Effector CD8-positive, alpha-beta T cell (primary cell): ENCODE measurements at places on chromosomes 7 and 10.

DNA sequence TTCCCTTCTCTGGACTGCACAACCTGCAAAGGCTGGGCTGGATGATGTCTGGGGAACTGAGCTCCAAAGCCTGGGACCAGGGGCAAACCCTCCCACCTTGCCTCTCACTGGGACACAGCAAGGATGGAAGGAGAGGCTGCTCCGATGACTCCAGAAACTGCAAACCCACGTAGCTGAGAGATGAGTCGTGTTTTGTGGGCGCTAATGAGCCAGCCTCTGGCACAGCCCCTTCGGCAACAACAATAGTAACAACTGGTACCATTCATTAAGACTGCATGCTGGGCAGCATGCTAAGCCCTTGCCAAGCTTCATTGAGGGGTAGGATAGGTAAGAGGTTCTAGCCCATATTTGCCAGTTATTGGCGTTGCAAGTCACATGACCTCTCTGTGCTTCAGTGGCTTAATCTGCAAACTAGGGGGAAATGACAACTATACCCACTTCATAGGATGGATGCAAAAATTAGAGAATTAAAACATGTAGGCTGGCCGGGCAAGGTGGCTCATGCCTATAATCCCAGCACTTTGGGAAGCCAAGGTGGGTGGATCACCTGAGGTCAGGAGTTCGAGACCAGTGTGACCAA is 145.9 kb downstream of the SH3PXD2A start:
- no peak for DNase-seq

- DNase-seq: no peak
Measured at GRCh38 chr10:104622598-104623209, 18.4 kb upstream of the SORCS3 start.

- DNase-seq: no peak
Measured at GRCh38 chr10:109115179-109115578, 808.1 kb downstream of the XPNPEP1 start.

- peak; percentile 27 for DNase-seq
Measured at GRCh38 chr10:126041804-126042231, 145.5 kb downstream of the FANK1 start.

GRCh38 chr10:58781873-58782488 is 269.3 kb downstream of the BICC1 start:
- DNase-seq: no peak

DNA sequence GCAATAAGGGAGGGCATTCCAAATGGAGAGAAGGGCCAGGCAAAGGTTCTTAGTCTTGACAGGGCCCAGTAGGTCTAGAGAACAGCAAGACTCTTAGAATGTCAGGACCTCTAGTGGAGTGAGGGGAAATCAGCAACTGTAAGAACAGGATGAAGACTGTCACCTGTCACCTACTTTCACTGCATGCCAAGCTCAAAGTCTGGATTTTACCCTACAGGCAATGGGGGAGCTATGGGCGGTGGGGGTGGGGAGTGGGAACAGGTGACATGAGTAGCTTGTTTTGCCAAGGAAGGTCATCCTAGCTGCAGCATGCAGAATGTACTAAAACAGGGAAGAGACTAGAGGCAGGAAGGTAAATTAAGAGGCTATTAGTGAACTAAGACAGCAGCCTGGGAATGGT is 18.3 kb downstream of the GOT1 start:
- no peak for DNase-seq

DNA sequence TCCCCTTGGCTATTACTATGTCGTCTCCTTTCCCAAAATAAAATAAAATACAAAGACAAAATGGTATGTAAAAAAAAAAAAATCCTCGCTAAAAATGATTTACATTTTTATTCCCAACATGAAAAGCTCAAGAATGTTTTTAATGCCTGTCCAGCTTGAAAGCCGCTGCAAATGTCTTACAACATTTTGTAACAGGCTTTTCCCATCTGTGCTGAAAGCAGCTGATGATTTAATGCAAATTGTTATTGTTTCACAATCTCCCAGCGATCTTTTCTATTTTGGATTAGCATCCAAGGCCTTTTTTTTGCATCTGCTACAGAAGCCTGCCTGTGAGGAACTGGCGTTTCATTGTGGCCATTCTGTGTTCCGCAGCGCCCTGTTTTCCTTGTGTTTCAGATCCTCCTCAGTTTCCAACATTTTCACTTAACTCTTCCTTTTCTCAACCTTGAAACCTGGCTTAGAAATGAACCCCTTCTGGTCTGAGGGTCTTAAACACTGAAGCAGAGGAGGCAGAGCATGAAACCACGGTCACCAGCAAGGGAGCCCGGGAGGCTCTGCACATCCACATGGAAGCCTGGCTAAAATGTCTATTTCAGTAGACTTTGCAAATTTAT is 712.1 kb downstream of the PARD3 start:
- no peak for DNase-seq

GRCh38 chr10:1977461-1977860 is 240.1 kb upstream of the ADARB2 start:
- no peak for DNase-seq
